ENCODE measurements at places on chromosomes 3 and 15. TPM values are rescaled to one million over a fixed set of nuclear protein-coding genes. Genes with fewer than 3 reads are reported as not detected.

DNA sequence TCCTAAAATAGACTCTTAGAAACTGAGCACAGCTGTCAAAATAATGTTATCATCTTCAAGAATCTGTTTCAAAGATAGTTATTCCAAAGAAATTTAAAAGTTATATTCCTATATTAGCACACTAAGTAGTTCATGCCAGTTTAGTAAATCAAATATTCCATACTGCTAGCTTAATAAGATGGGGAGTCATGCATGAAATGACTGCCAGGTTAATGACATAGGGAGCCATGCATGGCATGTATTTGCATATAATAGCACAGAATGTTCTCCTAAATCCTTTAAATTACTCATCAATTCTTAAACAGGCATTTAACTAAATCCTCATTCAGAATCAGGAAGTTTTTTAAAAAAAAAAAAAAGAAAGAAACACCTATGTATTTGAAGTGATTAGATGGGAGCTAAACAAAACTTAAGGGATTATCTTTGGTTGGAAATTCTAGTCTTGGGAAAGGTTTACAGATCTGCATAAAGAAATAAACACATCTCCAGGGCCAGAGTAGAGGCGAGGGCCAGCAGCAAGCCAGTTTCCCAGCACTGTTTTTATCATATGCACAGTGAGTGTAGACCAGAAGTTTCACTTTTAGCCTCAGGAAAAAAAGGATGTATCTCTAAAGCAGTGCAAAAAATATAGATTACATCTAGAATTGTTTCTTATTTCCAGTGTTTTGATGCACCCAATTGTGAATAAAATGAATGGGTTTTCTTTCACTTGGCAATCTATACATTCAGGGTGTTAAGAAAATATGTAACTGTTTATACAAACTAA lies 366.4 kb upstream of the AGTR1 start:
- peak; percentile 45 for DNase-seq

DNA sequence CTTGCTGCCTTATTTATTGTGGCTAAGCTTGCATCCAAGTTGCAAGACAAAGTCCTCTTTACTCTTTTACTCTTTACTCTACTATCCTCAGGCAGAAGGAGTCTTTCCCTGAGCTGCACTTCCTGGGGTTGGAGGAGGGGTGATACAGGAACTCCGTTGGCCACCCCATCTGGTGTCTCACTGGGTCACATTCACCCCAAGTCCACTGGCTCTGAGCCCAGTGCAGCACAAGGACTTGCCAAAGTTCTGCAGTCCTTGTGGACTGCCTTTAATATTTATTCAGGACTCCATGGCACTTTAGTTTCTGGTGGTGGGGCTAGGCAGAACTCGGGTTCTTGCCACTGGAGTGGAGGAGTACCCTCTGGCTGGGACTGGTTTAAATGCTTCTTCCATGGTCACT lies 165.4 kb upstream of the KCNH8 start:
- DNase-seq, result no peak

GRCh38 chr3:22012471-22012870 lies 261.5 kb upstream of the ZNF385D start:
- peak; percentile 1 for DNase-seq

DNA sequence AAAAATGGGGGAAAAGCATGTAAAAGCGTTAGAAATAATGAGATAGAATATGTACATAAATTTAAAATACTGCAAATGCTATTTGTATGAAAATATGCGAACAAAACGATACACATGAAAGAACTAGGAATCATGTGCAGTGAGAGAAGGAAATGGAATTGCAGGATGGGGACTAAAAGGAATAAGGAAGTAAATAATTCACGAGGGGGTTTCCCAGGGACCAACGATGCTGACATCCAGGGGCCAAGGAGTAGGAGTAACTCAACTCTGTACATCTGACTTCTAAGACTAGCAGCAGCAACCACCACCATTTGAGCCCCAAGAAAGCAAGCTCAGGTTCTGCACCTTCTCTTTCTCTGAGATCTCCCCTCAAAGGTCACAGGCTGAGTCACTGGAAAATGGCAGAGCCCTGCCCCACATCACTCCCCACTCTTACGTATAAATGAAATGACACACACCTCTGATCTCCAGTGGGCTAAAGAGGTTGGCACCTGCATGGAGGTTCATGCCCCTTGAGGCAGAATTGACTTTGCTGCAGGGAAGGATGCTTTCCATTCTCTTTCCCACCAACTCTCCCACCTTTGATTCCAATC lies 100.0 kb upstream of the DLG1 start:
- no peak for DNase-seq

The GABRB3 gene
- 1.5 TPM for total RNA-seq

The CYP8B1 gene
- total RNA-seq, result not detected

The P2RY1 gene
- total RNA-seq, result 7.6 TPM

The CCR9 gene
- not detected for total RNA-seq

GRCh38 chr15:89784686-89784960 lies 8.5 kb downstream of the MESP2 start:
- no peak for DNase-seq

GRCh38 chr3:100695696-100696095 lies 13.6 kb upstream of the TFG start:
- no peak for DNase-seq

The ANKRD34C gene
- total RNA-seq, result not detected

GRCh38 chr15:71366522-71366921 lies 251.3 kb downstream of the THSD4 start:
- no peak for DNase-seq

The ITIH1 gene
- not detected for total RNA-seq

GRCh38 chr15:71807691-71808091 lies 2.7 kb upstream of the NR2E3 start:
- DNase-seq, result peak; percentile 36

DNA sequence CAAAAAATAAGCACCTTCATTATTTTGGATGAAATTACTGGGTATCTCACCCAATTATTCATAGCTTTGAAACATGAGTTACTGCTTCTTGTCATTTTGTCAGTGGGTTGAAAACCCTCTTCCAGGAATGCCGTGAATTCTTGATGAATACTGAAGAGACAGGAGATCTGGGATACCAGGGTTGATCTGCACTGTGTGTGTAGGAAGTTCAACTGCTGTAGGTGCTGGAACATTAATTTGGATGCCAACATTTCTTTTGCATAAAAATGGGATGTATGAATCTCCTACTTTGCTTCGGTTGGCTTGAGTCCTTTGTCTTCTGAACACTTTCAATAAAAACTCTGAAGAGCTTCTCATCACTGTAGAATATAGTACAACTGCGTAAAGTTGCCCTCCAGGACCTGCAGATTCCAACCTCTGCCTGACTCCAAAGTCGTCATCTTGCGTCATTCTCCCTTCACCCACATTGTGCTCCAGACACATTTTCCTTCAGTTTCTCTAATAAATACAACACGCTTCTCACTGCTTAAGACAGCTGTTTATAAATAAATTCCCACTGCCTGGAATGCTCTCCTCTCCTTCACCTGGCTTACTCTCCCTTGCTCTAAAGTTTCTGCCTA lies 312.7 kb upstream of the TGFBR2 start:
- DNase-seq, result peak; percentile 31

The BFSP2 gene
- not detected for total RNA-seq

GRCh38 chr3:14388201-14388600 lies 14.2 kb upstream of the SLC6A6 start:
- no peak for DNase-seq

The TMEM207 gene
- total RNA-seq, result not detected

Measured in fibroblast of lung (primary cell).